ENCODE measurements at places on chromosomes 4 and X. TPM values are rescaled to one million over a fixed set of nuclear protein-coding genes. Genes with fewer than 3 reads are reported as not detected.

The P2RY8 gene
- not detected for total RNA-seq

The HS6ST2 gene
- total RNA-seq: 46.4 TPM

The TGIF2LX gene
- not detected for total RNA-seq

The GYPE gene
- not detected for total RNA-seq

The CC2D2A gene
- total RNA-seq: 27.8 TPM

The PPARGC1A gene
- total RNA-seq: 93.3 TPM

The DTHD1 gene
- not detected for total RNA-seq

- no peak for DNase-seq
- peak overlapping the region; percentile 59 for H3K4me3 ChIP-seq
- H3K4me1 ChIP-seq: no peaks in the 10 kb centered on the region
- no peaks in the 10 kb centered on the region for H3K27me3 ChIP-seq
- peaks cover 9% of the 10 kb centered on the region for H3K36me3 ChIP-seq
Measured at GRCh38 chrX:102745857-102746584, 25.5 kb downstream of the GPRASP3 start.

DNA sequence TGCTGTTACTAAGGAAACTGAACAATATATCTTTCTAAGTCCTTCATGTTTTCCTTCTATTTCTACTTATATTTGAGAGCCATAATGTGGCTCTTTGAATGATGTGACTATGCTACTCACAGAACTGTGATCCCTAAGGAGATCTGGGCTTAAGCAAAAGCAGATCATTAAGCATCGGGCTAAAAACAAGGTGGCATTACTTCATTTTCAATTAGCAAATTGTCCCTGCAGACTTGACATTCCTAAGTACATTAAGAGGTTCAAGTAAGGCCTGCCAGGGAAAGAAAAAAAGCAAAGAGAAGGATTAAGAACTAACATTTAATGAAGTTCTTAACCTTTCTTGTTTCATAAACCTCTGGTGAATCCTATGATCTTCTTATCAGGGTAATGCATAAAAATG is 447.6 kb downstream of the PDGFC start:
- DNase-seq: no peak
- no peak overlapping the region for H3K27ac ChIP-seq
- H3K4me3 ChIP-seq: no peak overlapping the region
- H3K36me3 ChIP-seq: peaks cover 3% of the 10 kb centered on the region
- peaks cover 9% of the 10 kb centered on the region for H3K4me1 ChIP-seq
- H3K27me3 ChIP-seq: no peaks in the 10 kb centered on the region

GRCh38 chrX:66638591-66639500 is at the start of gene EDA2R:
Gene EDA2R (minus strand): TSS chrX:66639078. CDS start chrX:66616020, 23,058 bp downstream.
- H3K36me3 ChIP-seq: no peaks in the 10 kb centered on the region
- H3K4me1 ChIP-seq: peaks cover 16% of the 10 kb centered on the region

- H3K27ac ChIP-seq: no peak overlapping the region
- DNase-seq: no peak
- no peaks in the 10 kb centered on the region for H3K36me3 ChIP-seq
- no peak overlapping the region for H3K4me3 ChIP-seq
Measured at GRCh38 chr4:24428850-24429249, 155.5 kb downstream of the DHX15 start.

- H3K4me1 ChIP-seq: peaks cover 7% of the 10 kb centered on the region
- H3K27me3 ChIP-seq: peaks cover 3% of the 10 kb centered on the region
- H3K4me3 ChIP-seq: no peak overlapping the region
- DNase-seq: no peak
- no peaks in the 10 kb centered on the region for H3K36me3 ChIP-seq
- H3K27ac ChIP-seq: no peak overlapping the region
Measured at GRCh38 chrX:132592880-132593279, 104.0 kb upstream of the MBNL3 start.

- no peak overlapping the region for H3K4me3 ChIP-seq
- H3K36me3 ChIP-seq: peaks cover 24% of the 10 kb centered on the region
- H3K27ac ChIP-seq: no peak overlapping the region
- DNase-seq: no peak
Measured at GRCh38 chr4:55503169-55503568, 43.5 kb downstream of the CLOCK start.

DNA sequence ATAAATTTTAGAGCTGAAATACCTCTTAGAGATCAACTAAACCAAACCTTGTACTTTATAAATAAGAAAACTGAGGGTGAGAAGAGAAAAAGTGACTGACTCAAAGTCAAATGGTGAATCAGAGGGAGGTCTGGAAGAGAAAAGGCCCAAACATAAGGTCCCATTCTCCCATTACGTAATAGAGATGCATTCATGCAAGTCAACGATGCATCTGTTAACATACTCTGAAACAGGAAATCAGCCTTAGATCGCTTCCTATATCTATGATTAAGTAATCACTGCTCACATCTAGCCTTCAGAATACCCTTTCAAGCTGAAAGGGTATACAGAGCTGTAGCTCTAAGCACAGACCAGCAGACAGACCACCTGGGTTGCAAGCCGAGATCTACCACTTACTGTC is 6.5 kb downstream of the RNF150 start:
- peaks cover 8% of the 10 kb centered on the region for H3K36me3 ChIP-seq
- peaks cover 24% of the 10 kb centered on the region for H3K27me3 ChIP-seq
- peak overlapping the region; percentile 20 for H3K4me3 ChIP-seq
- no peak overlapping the region for H3K27ac ChIP-seq
- H3K4me1 ChIP-seq: peaks cover 38% of the 10 kb centered on the region
- DNase-seq: no peak

GRCh38 chr4:16158504-16158852 is 67.8 kb downstream of the TAPT1 start:
- no peak overlapping the region for H3K27ac ChIP-seq
- H3K4me1 ChIP-seq: peaks cover 26% of the 10 kb centered on the region

DNA sequence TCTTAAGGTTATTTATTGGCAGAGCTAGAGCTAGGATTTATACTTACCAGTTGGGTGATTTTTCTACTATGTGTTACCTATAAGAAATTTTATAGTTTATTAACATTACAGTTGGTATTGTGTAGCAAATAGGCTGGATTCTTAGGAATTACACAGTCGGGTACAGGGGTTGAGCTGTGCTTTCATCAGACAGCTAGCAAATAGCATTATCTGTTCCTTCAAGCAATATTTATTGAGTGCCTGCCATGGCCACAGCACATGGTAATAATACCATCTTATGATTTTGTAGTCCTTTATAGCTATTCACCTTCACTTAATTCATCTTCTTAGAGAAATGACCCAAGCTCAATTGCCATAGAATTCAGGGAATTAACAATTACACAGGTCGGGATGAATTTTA is 109.4 kb upstream of the PACRGL start:
- H3K4me1 ChIP-seq: peaks cover 3% of the 10 kb centered on the region
- no peaks in the 10 kb centered on the region for H3K27me3 ChIP-seq

DNA sequence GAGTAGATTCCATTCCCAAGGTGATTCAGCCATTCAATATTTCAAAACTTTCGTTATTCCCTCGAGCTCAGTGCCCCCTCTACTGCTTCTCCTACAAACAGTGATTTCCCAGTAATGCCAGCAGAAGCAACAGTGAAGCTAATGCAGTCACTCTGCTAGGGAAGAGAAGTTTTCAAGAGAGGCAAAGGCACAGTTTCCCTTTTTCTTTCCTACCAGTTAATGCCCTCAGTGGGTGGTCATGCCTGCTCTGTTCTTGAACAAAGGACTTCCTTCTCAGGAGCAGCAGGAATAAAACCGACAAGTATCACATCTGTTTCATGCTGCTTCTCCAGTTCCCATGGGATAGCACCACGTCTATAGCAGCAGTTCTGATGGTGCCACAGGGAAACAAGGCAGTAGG is 317.2 kb downstream of the TENM3 start:
- H3K4me1 ChIP-seq: peaks cover 26% of the 10 kb centered on the region
- no peaks in the 10 kb centered on the region for H3K27me3 ChIP-seq
- no peak overlapping the region for H3K4me3 ChIP-seq
- no peak for DNase-seq
- H3K36me3 ChIP-seq: no peaks in the 10 kb centered on the region

DNA sequence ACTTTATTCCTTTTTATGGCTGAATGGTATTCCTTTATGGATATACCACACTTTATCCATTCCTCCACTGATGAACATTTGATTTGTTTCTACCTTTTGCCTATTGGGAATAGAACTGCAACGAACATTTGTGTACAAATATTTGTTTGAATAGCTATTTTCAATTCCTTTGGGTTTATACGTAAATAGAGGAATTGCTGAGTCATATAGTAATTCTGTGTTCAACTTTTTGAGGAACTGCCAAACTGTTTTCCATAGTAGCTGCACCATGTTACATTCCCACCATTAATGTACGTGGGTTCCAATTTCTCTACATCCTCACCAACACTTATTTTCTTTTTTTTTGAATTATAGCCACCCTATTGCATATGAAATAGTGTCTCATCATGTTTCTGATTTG is 156.5 kb upstream of the ATP6AP2 start:
- H3K4me1 ChIP-seq: no peaks in the 10 kb centered on the region
- DNase-seq: no peak
- no peaks in the 10 kb centered on the region for H3K36me3 ChIP-seq
- no peak overlapping the region for H3K4me3 ChIP-seq

DNA sequence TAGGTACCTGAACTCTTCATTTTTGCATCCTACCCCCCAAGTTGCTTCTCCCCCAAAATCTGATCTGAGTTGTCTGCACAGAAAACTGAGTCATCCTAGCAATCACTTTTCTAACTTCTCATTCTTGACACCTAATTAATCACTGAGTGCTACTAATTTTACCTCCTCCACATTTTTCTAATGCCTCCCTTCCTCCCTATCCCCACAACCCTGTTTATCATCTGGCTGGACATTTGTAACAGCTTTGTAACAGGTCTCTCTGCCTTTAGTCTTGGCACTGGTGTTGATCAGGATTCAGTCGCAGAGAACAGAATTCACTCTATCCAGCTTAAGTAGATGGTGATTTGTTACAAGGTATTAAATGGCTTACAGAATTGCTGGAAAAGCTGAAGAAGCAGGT is 303.9 kb upstream of the GATB start:
- DNase-seq: no peak
- no peak overlapping the region for H3K4me3 ChIP-seq
- H3K27me3 ChIP-seq: peaks cover 7% of the 10 kb centered on the region

- no peaks in the 10 kb centered on the region for H3K36me3 ChIP-seq
- no peaks in the 10 kb centered on the region for H3K27me3 ChIP-seq
- no peak overlapping the region for H3K4me3 ChIP-seq
- DNase-seq: no peak
- H3K27ac ChIP-seq: no peak overlapping the region
Measured at GRCh38 chrX:126485409-126485808, 67.2 kb downstream of the DCAF12L1 start.

DNA sequence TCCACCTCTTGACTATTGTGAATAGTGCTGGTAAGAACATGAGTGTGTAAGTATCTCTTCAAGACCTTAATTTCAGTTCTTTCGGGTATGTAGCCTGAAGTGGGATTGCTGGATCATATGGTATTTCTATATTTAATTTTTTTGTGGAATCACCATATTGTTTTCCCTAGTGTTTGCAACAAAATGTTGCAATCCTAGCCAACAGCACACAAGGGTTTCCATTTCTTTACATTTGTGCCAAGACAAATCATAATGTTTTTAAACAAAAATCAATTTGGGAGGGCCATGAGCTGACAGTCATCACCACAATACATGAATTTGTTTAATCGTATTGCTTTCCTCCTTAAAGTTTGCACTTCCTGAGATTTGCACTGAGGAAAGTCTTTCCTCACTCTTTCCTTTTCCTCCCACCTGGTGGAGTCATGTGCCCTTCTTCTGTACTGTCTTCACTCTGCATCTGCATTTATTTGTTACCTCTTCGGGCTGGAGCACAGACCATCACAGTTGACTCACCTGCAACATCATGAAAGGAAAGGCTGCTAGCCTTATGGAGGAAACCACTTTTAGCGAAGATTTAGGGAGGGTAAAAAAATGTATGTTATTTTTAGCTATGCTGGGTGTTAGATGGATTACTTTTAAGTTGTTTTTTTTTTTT is 269.4 kb downstream of the DCTD start:
- no peak overlapping the region for H3K4me3 ChIP-seq
- no peak for DNase-seq
- H3K36me3 ChIP-seq: peaks cover 23% of the 10 kb centered on the region
- H3K27me3 ChIP-seq: no peaks in the 10 kb centered on the region
- no peak overlapping the region for H3K27ac ChIP-seq

DNA sequence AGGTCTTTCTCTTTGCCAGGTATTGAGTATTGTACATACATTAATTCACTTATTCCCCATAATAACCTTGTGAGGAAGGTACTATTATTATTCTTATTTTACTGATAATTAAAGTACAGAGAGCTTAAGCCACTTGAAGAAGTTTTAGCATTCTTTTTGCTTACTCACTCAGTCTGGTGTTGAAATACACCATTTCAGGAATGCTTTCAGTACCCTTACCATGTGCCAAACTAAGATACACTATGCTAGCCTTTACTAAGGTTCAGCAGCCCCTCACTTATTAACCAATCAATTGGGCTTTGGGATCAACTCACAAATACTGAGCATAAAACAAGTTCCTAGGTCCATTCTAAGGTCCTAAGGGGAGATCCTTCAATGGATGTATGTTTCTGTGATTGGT is 179.0 kb upstream of the FGF13 start:
- DNase-seq: no peak
- H3K36me3 ChIP-seq: no peaks in the 10 kb centered on the region
- H3K27me3 ChIP-seq: no peaks in the 10 kb centered on the region
- H3K27ac ChIP-seq: no peak overlapping the region
- no peaks in the 10 kb centered on the region for H3K4me1 ChIP-seq
- H3K4me3 ChIP-seq: no peak overlapping the region

Data from type B pancreatic cell (in vitro differentiated cells).